H9 (cell line): ENCODE measurements at places on chromosomes 7 and 10.

GRCh38 chr7:121924269-121925186 is 51.6 kb downstream of the PTPRZ1 start:
- no peak for DNase-seq

DNA sequence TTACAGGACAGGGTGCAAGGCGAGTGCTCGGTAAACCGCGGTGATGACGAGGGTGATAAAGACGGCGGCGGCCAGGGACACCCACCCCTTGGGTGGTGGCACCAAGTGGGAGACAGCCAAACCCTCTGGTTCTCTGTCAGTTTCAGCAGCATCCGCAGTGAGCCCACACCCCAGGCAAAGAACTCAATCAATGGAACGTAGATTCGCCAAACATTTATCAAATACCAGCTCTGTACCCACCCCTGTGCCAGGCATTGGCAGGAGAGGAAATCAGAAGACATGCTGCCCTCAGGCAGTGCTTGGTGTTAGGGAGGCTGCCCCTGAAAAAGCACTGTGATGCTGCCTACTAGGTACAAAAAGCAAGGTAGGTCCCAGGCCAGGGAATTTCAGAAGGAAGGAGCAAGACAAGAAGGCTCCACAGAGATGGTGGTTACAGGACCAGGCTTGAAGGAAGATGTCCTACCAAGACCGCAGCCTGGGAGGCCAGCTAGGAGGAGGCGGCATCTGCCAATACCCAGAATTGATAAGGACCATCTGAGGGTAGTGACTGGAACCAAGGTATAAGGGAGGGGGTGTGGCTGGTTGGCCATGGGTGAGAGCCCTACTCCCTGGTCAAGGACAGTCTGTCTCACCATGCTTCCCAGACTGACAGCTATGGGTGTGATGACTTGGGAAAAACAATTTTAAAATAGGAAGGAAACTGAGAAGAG is 10.2 kb upstream of the PNLIPRP2 start:
- no peak for DNase-seq

DNA sequence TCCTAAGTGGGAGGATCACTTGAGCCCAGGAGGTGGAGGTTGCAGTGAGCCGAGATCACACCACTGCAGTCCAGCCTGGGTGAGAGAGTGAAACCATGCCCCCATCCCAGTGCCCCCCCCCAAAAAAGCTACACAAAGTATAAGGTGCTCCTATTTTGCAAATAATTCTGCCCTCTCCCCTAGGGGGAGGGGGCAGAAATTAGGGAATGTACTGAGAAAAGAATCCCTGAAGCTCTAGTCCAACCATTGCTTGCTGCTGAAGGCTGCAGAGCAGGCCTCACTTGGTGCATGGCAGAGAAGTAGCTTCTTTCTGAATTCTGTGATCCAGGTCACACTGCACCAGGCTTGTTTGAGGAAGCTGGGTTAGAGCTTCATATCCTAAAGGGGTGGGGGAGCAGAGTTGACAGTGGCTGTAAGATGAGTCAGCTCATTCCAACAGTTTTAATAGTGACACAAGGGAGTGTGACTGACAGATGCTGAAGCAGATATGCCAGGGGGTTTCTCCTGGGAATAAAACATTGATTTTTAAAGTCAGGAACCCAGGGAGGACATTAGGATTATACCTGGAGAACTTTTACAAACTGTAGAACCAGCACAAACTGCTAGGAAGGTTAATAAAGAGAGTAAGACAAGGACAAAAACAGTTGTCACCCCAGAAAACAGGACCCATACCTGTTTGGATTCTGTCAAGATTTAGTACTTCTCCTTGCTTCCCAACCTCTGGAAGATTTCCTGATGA is 32.8 kb upstream of the STRIP2 start:
- DNase-seq: no peak

GRCh38 chr10:119370972-119371703 is 163.8 kb downstream of the GRK5 start:
- no peak for DNase-seq
